ENCODE measurements at places on chromosomes 4 and X.

- DNase-seq = no peak
Measured at GRCh38 chr4:41976775-41977516, 4.6 kb upstream of the DCAF4L1 start.

DNA sequence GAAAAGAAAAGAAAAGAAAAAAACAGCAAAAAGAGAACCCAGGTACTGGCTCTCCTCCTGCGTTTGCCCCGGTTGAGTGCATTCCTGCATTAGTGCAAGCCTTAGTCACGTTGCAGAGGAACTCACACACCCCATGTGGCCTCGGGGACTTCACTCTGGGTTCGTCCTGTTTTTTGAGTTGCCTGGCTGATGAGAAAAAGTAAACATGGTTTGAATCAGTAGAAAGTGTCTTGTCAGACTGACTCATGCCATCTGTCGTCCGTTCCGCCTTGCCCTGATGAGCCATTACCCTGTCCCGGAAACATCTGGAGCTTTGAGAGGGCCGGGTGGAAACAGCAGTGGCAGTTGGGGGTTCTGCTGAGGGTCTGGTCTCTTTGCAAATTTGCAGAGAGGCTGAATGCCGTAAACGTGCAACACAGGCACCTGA lies 16.3 kb downstream of the CD99 start:
- DNase-seq = peak; percentile 97

DNA sequence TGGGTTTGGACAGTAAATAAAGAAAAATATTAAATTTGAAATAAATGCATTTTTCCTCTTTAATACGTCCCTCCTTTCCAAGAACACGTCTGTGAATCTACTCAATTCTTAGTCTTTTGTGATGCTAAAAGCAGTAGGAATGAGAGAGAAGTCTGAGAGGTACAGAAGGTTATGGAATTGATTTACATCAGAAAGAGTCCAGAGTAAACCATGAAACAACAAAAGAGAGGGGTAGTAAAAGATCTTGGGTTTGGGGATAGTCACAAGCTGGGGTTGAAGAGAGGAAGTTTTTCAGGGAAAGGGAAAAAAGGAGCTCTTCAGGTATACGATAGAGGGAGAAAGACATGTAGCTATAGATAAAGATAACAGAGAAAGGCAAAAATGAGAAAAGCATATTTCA lies 215.4 kb downstream of the RAB28 start:
- DNase-seq = no peak

GRCh38 chr4:83356899-83357661 lies 22.4 kb upstream of the HPSE start:
- peak; percentile 45 for DNase-seq

- no peak for DNase-seq
Measured at GRCh38 chrX:22203186-22203585, 69.5 kb upstream of the CBLL2 start.

- DNase-seq = no peak
Measured at GRCh38 chrX:152819266-152819665, 11.3 kb downstream of the CETN2 start.
